ENCODE measurements at places on chromosomes 6 and 20.

DNA sequence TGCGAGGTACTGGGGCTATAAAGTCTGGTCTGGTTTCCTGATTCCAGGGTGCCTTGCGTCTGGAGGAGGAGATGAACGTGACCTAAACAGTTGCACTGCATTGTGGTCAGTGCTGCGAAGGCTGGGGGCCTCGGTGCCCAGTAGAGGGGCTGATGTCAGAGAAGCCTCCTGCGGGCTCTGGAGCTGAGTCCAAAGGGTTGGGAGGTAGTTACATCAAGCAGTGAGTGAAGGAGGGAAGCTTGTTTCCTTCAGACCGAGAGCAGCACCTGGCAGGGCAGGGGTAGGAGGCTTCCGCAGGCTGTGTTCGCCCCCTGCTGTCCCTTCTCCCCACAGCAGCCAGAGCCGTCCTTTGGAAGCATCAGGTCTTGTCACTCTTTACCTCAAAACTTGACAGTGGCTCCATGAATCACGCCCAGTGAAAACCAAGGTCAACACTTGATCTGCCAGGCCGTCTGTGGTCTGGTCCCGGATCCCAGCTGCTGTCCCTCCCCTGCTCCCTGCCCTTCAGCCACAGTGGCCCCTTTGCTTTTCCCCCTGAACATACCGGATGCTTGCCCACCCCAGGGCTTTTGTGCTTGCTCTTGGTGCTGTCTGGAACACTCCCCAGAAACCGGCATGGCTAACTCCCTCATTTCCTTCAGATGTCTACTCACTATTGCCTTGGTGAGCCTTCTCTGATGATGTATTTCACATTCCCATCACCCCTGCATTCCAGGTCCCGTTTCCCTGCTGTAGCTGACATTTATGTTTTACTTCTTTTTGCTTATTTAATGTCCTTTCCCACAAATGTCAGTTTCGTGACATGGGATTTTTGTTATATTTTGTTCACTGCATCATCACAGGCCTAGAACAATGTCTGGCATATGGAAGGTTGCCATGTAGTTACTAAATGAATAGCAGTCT, 7.0 kb downstream of the DYNLRB1 start:
- DNase-seq, result no peak

GRCh38 chr6:158387036-158387435, 74.8 kb downstream of the TULP4 start:
- no peak for DNase-seq

DNA sequence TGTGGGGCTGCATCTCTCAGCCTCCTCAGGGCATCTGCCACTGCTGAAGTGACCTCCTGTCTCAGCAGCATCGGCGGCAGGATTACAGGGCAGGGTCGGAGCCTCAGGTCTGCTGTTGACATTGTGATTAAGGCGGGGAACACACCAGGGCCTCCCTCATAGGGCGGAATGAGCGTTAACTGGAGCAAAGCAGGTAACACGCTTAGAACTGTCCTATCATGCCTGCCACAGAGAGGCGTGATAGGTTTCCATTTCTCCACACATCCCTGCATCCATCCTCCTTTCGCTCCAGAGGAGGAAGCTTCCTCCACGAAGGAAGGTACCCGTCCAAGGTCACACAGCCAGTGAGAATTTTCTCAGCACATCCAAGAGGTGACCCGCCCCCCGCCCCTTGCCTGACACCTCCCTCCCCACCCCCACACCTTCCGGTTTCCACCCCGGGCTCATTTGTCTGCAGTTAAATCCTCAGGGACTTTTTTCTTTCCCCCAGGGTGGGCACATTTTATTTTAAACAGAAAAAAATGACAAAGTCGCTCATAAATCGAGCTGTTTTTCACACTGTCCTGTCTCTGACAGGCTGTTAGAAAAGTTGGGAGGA, 200.8 kb downstream of the TFAP2C start:
- DNase-seq, result no peak

- no peak for DNase-seq
These were observed 73.8 kb upstream of the ECI2 start for GRCh38 chr6:4209196-4209595.

GRCh38 chr6:90136837-90137568, 159.6 kb downstream of the BACH2 start:
- no peak for DNase-seq

DNA sequence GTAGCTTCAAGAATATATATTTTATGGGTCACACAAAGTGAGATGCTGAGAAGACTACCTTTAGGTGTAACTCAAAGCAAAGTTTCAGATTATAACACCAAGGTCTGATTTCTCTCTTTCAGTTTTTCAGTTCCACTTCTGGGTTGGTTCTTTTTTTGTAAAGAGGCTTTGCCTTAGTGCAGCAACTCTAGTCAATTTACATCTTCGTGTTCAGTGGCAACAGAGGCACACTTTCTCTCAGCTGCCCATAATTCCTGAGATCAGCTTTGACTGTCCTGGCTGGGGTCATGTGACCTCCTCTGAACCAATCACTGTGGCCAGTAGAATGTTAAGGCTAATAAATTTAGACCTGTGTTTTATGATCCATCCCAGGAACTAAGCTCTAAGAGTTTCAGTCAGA, 120.2 kb downstream of the TINAG start:
- DNase-seq, result no peak

Measured in SIG-M5 (cell line).